GM23338 (cell line): ENCODE measurements at places on chromosomes 6 and 20. TPM values are rescaled to one million over a fixed set of nuclear protein-coding genes. Genes with fewer than 3 reads are reported as not detected.

- no peak for DNase-seq
- H3K36me3 ChIP-seq, result no peaks in the 10 kb centered on the region
- peaks cover 51% of the 10 kb centered on the region for H3K4me1 ChIP-seq
- H3K27me3 ChIP-seq, result no peaks in the 10 kb centered on the region
- 0 out of 2 replicates have a peak overlapping the region, but pooled peaks have one; percentile 2 for H3K27ac ChIP-seq
Measured at GRCh38 chr6:138979365-138979764, 8.7 kb downstream of the REPS1 start.

The SLC32A1 gene
- total RNA-seq, result 0.08 and 0.87 TPM in 2 replicates

- no peak overlapping the region for H3K27ac ChIP-seq
- H3K4me3 ChIP-seq, result no peak overlapping the region
- H3K27me3 ChIP-seq, result no peaks in the 10 kb centered on the region
- no peaks in the 10 kb centered on the region for H3K36me3 ChIP-seq
- DNase-seq, result no peak
Measured at GRCh38 chr6:149443411-149444181, 41.2 kb downstream of the ZC3H12D start.

DNA sequence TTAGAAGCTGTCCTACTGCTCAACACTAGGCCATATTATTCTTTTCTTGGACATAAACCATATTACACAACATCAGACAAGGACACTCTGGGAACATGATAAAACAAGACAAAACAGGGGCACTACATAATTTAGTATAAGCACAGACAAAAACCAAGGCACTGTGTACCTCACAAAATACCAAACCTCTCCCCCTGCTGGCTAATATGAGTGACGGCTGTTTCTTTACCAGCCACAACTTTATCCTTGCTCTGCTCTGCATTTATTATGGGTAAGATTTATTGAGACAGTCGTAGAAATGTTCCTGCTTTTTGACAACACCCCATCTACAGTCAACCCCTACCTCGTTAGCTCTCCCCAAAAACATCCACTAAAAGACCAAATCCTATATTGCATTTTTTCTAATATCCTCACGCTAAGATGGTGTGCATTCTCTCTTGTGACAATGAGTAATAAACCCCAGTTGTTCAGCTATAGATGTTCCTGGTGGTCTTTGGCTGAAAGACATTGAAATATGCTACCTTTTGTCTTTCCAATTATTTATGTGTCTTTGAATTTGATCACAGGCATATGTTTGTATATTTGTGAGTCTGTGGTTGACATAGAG, 23.8 kb upstream of the POLR1H start:
- no peaks in the 10 kb centered on the region for H3K36me3 ChIP-seq
- H3K27ac ChIP-seq, result no peak overlapping the region
- H3K27me3 ChIP-seq, result no peaks in the 10 kb centered on the region
- H3K4me3 ChIP-seq, result no peak overlapping the region
- H3K4me1 ChIP-seq, result no peaks in the 10 kb centered on the region

DNA sequence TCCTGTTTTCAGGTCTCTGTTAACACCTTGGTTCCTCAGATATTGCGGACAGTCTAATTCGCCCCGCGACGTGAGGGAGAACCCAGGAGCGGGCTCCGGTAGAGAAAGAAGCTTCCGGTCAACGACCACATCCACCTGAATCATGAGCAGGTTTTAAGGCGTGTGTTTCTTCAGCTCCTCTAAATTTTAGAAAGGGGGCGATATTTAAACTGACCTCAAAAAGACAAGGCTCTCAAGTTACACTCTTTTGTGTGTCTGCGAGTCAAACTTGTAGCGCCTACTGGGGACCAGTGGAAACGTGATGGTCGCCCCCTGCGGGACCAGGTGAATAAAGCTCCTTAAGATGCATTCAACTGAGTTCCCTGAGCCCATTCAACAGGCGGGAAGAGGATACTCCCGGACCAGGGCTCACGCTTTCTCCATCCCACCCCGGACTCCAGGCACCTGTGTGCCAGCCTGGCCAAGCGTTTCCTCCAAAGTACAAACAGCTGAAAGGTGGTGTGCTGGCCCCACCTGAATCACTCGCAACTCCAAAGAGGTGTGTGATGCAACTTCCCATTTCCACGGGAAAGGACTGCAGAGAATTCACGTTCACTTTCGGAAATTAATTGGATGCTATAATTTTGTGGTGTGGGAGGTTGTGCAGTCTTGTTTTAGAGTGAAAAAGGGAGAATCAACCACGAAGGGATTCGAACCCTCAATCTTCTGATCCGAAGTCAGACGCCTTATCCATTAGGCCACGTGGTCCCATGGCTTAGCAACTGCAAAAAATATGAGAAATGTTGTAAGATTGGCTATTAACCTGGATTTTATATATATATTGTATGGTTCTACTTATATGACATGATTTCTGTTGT, 17.0 kb downstream of the GPX5 start:
- H3K27me3 ChIP-seq, result no peaks in the 10 kb centered on the region
- DNase-seq, result peak; percentile 98
- H3K36me3 ChIP-seq, result no peaks in the 10 kb centered on the region
- H3K27ac ChIP-seq, result peak overlapping the region; percentile 83
- peak overlapping the region; percentile 75 for H3K4me3 ChIP-seq

- no peak overlapping the region for H3K4me3 ChIP-seq
- no peaks in the 10 kb centered on the region for H3K36me3 ChIP-seq
- H3K4me1 ChIP-seq, result no peaks in the 10 kb centered on the region
- no peak overlapping the region for H3K27ac ChIP-seq
- no peak for DNase-seq
Measured at GRCh38 chr6:135067911-135068310, 13.3 kb upstream of the HBS1L start.

- no peak for DNase-seq
- H3K27ac ChIP-seq, result no peak overlapping the region
- no peaks in the 10 kb centered on the region for H3K27me3 ChIP-seq
- H3K4me3 ChIP-seq, result no peak overlapping the region
- H3K4me1 ChIP-seq, result no peaks in the 10 kb centered on the region
Measured at GRCh38 chr20:48804300-48804980, 23.4 kb downstream of the PREX1 start.

- H3K27ac ChIP-seq, result no peak overlapping the region
- peaks cover 27% of the 10 kb centered on the region for H3K4me1 ChIP-seq
- peak; percentile 29 for DNase-seq
- H3K4me3 ChIP-seq, result peak overlapping the region; percentile 7; the same call in 1 of the 2 replicates
Measured at GRCh38 chr6:69007781-69008180, 372.7 kb downstream of the ADGRB3 start.

DNA sequence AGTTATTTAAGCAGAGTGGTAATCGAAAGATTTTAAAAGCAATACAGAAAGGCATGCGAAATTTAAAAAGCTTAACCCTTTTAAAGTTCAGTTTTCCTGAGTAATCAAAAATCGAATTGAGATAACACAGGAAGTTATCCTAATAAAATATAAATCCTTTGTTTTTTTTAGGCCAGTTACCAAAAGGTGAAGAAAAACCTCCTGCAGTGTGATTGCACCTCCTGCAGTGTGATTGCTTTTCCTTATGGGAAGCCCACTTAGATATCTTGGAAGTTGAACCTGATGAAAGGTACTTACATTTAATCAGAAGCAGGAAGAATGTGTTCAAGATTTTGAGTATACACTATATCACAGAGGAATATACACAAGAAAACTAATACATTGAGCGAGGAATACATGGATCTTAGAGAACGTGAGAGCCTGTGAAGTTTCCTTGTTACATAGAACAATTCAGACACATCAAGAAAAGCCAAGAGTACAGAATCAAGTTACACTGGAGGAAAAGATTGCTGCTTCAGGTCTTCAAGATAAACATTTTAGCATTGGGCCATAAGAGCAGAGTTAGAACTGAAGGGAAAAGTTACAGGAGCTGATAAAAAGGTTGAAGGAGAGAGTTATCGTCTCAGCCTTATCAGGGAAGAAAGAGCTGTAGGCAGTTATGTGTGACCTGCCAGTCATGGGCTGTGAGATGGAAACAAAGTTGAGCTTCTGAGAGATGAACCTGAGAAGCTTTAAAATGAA, 7.7 kb upstream of the TMEM181 start:
- 0 out of 2 replicates have a peak overlapping the region, but pooled peaks have one; percentile 32 for H3K27ac ChIP-seq
- no peaks in the 10 kb centered on the region for H3K27me3 ChIP-seq
- no peak overlapping the region for H3K4me3 ChIP-seq
- no peaks in the 10 kb centered on the region for H3K4me1 ChIP-seq
- no peaks in the 10 kb centered on the region for H3K36me3 ChIP-seq

The IL17F gene
- not detected in 2 replicates for total RNA-seq

The THBD gene
- total RNA-seq, result 0.58 and 0.97 TPM in 2 replicates

- no peaks in the 10 kb centered on the region for H3K4me1 ChIP-seq
- no peak overlapping the region for H3K27ac ChIP-seq
- no peaks in the 10 kb centered on the region for H3K36me3 ChIP-seq
- no peak overlapping the region for H3K4me3 ChIP-seq
- no peaks in the 10 kb centered on the region for H3K27me3 ChIP-seq
Measured at GRCh38 chr6:153081914-153082313, 49.2 kb downstream of the RGS17 start.

DNA sequence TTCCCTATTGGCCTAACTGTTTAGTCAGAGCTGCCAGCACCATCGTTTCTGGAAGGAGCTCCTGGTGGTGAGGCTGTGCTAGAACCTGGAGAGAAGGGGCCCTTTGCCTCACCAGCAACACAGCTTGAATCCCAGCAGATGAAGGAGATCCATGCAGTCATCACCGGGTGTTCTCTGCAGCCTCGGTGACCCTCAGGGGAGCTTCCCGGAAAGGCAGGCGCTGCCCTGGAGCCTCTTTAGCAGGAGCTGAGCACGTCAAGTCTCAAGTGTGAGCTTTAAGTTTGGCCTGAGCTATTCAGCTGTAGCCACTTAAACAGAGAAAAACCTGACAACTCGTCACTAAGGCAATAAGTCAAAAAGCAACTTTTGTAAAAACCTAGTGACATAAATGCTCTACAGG, 181.2 kb upstream of the FOXQ1 start:
- DNase-seq, result no peak
- H3K27ac ChIP-seq, result no peak overlapping the region
- no peak overlapping the region for H3K4me3 ChIP-seq
- no peaks in the 10 kb centered on the region for H3K4me1 ChIP-seq
- no peaks in the 10 kb centered on the region for H3K27me3 ChIP-seq
- no peaks in the 10 kb centered on the region for H3K36me3 ChIP-seq

The MCUR1 gene
- 20.3 and 21.0 TPM in 2 replicates for total RNA-seq

The PIGT gene
- 55.5 and 63.1 TPM in 2 replicates for total RNA-seq

The FBXL4 gene
- 16.9 and 23.4 TPM in 2 replicates for total RNA-seq

- 0 out of 2 replicates have a peak, but pooled peaks cover 7% of the 10 kb centered on the region for H3K36me3 ChIP-seq
- no peaks in the 10 kb centered on the region for H3K27me3 ChIP-seq
- no peaks in the 10 kb centered on the region; the same call in 1 of the 2 replicates for H3K4me1 ChIP-seq
- no peak for DNase-seq
Measured at GRCh38 chr20:57922083-57922482, 212.3 kb upstream of the PMEPA1 start.

The DNMT3B gene
- total RNA-seq, result 2,222 and 2,281 TPM in 2 replicates

DNA sequence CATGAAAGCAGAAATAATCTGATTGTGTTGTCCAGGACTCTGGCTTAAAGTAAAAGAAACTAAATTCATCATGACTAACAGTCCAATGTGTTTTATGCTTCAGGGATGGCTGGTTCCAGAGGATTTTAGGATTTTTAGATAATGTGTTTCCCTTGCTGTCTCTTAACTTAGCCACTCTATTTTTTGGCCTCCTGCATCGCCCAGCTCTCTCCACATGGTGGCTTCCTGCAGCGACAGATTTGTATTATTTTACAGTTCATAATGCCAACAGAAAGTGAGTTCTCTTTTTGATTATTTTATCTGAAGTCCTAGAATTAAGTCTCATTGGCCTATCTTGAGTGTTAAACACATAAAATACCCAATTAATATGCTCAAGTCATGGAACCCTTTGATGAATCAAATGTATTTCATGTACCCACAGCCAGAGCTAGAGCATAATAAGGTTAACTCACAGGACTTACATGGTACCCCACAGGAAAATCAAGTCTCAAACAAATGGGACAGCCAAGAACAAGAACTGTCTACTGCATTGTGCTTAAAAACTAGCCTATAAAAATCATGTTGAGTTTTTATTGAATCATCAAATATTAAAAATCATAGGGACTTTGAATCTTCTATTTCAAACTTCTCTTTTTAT, 582.5 kb downstream of the DOK5 start:
- no peaks in the 10 kb centered on the region for H3K27me3 ChIP-seq
- no peak for DNase-seq
- H3K4me1 ChIP-seq, result no peaks in the 10 kb centered on the region
- H3K4me3 ChIP-seq, result no peak overlapping the region
- no peak overlapping the region for H3K27ac ChIP-seq

GRCh38 chr6:120606743-120607142, 727.5 kb downstream of the TBC1D32 start:
- no peak overlapping the region for H3K27ac ChIP-seq
- no peaks in the 10 kb centered on the region for H3K36me3 ChIP-seq
- H3K4me3 ChIP-seq, result no peak overlapping the region
- H3K4me1 ChIP-seq, result peaks cover 12% of the 10 kb centered on the region; the same call in 1 of the 2 replicates
- H3K27me3 ChIP-seq, result no peaks in the 10 kb centered on the region
- peak; percentile 20 for DNase-seq

DNA sequence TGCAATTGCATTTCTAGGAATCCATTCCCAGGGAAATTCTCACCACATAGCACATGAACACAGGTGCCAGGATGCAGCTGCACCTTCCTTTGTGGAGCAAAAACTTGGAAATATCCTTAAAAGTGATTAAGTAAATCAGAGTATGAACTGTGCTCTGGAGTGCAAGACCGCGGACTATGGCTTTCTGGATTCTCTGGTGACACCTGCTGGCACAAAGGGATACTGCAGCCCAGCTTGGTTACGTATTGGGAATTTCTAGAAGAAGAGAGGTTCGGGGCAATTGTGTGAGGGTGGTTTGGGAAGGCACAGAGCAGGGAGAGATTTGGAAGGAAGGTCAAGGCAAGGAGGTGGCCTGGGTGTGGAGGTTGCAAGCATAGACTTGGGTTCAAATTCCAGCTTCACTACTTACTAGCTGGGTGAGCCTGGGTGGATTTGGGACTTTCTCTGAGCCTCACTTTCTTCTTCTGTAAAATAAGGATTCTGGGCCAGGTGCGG, 15.9 kb upstream of the PEDS1 start:
- H3K4me3 ChIP-seq, result no peak overlapping the region
- H3K36me3 ChIP-seq, result no peaks in the 10 kb centered on the region; the same call in 1 of the 2 replicates
- H3K4me1 ChIP-seq, result peaks cover 29% of the 10 kb centered on the region
- H3K27me3 ChIP-seq, result no peaks in the 10 kb centered on the region

The PACRG gene
- total RNA-seq, result 0.17 and 1.7 TPM in 2 replicates
